Coronary artery (tissue), 2 donors: ENCODE measurements at places on chromosomes 2 and 18.

GRCh38 chr2:26822877-26823276, 25.1 kb upstream of the DPYSL5 start:
- no peak for DNase-seq

GRCh38 chr2:10192392-10193015, 70.0 kb downstream of the RRM2 start:
- DNase-seq, result no peak

- no peak for DNase-seq
Measured at GRCh38 chr2:120346667-120347358, 877 bp downstream of the INHBB start.

GRCh38 chr2:207421671-207422070, 108.1 kb upstream of the CREB1 start:
- no peak for DNase-seq

DNA sequence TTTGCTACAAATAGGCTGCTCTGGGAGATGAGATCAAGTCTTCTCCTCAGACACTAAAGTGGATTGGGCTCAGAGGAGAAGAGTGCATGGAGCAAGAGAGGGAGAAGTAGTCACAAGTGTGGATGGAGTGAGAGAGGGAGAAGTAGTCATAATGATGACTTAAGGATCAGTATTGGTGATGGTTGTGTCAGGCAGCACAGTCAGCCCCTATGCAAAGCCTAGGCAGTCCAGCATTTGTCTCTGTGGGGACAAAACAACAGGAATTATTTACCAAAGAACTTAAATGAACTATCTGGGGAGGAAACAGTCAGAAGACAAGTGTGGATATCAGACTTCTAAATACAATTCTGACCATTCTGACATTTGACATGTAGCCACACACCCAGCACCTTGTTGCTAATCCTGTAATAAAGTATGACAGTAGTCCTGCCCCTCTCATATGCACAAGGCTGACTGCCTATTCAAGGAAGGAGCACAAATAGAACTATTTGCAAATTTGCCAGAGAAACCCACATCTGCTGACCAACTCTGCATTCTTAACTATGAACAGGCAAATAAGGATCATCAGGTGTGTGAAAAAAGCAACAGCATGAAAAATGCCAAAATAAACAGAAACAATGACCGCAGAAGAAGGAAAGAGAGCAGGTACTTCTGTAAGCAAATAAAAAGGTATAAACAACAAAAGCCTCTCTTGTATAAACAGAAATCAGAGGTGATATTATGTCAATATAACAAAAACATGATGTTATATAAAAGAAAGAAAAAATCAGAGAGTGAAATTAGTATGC, 1597.9 kb upstream of the ACVR2A start:
- DNase-seq, result no peak

DNA sequence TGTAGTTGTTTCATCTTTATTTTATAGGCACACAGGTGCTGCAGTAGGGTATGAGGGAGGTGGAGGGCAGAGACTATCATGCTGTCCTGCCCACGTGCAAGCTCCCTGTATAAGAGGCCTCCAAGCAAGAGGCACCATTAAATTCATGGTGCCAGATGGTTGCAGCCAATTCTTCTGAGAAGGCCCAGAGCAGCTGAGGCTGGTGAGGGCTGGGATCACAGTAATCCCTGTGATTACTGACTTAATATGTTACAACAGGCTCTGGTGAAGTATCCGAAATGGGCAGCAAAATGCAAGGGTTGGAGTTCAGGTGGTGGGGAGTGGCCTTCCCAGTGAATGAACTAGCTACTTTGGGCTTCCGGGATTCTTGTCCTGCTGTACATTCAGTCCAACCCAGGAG, 191.9 kb upstream of the SMAD2 start:
- no peak for DNase-seq

DNA sequence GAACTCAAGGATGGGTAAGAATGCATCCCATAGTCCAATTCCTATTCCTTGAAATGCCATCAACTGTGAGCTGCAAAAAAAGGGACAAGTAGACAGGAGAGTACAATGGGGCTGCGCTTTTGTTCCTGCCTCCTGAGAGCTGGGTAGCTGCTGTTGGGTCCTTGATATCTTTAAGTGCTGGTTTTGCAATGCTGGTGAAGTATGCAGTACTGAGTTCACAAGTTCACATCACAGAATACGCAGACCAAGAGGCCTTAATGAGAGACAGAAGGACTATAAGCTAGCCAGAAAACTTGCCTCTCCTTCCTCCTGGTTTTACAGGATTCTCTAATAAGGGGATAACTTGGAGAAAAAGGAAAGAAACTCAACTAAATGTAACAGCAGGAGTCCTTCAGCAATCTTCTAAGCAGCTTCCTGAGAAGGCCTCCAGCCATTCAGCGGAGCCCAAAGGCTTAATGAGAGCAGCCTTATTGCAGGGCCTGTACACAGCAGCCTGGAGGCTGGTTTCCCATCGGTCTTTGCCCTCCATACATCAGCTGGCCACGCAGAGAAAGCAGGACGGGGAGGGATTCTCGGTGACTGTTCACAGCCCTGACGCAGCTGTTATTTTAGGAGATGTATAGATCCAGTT, 293.1 kb downstream of the CDCA7 start:
- DNase-seq, result no peak

- DNase-seq, result no peak
Measured at GRCh38 chr18:75075429-75075841, 133.5 kb downstream of the PTGR3 start.

DNA sequence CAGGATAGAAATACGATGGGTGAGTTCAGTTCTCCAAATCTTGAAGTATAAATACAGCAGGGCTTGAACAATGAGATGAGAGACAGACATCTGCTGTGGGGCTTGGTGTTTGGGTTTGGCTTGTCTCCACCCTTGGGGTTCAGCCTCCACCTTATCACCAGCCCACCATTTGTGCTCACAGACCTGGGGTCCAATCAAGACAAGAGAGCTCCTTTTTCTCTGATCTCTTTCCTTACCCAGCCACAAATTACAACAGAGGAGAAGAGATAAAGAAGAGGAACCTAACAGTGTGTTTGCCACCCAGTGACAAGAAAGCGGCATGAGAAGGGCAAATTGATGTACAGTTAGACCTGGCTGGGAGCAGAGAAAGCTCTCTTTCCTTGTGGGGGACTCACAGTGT, 204.5 kb upstream of the CXCR4 start:
- DNase-seq, result no peak

DNA sequence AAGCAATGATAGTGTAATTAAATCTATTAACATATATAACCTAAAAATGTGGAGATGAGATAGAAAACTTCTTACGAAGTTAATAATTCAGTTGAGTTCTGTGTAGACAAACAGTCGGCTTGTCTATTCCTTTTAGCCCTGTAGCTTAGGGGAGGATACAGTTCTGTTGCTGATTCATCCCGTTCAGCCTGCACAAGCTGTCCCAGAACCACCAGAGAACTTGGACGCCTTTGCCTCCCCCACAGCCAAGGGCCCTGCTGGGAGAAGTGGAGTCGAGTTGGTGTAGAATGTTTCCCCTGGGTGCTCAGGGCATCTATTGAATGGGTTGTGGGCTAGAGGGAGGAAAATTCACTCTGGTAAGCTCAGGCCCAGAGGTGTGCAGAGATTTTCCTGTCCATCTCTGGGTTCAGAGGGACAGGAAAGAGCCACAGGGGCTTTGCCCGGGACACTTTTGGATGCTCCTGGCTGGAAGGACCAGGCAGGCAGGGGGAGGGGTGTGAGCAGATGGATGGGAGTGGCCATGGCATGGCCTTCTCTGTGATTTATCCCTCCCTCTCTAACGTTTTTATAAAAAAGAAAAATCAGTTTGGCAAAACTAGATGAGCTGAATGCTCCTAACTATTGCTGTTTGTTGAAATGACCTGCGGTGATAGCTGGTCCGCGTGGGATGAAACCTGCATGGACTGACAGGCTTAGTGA, 42.8 kb upstream of the GALR1 start:
- DNase-seq, result no peak

DNA sequence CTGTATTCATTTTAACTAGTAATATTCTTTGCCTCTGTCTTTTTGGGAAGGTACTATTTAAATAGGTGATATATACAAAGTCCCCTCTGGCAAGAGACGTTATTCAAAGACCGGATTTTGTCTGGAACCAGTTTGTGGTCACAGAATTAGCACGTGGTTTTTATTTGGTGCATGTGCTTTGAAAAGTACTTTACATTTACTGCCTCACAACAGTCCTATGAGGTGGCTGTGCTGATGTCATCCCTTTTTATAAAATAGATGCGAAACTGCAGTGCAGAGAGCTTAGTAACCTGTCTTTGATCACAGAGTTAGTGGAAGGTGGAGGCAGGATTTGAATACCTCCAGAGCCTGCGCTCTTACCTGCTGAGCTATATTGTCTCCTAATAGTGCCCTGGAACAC, 4.0 kb downstream of the LPIN1 start:
- DNase-seq, result no peak

DNA sequence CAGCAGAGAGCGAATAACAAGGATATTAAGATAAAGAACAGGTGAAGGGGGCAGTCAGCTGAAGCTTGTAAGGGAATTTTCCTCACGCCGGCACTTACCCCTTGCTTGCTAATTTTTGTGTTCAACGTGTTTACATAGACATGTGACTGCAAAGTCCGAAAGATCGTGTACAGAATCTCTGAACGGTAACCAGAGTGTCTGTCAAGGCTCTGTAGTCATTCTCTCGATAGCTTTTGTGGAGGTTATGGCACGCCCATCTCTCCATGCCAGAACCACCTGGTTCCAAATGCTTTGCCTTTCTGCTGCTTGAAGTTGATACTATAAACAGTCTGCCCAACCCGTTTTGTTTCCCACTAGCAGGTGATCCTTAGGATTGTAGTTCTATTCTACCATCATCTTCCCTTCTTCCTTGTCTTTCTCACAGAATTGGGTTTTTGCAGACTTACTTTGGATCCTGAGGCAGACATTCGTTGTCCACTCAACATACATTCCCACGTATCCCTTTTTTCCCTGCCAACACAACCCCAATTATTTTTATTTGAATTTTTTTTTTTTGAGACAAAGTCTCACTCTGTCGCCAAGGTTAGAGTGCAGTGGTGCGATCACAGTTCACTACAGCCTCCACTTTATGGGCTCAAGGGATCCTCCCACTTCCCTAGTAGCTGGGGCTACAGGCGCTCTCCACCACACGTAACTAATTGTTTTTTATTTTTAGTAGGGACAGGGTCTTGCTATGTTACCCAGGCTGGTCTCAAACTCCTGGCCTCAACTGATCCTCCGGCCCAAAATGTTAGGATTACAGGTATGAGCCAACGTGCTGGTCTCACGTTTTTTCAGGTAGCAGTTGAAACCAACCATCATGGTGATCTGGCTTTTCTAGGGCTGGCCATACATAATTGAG, 1.3 kb upstream of the USP34 start:
- DNase-seq, result peak; percentile 14

GRCh38 chr2:15049096-15049993, 416.8 kb downstream of the LRATD1 start:
- no peak for DNase-seq

- DNase-seq, result no peak
Measured at GRCh38 chr2:224925810-224926100, 116.5 kb downstream of the DOCK10 start.
